ENCODE measurements at places on chromosomes 7 and 10.

GRCh38 chr7:101912716-101913110 is 95.3 kb downstream of the CUX1 start:
- no peak for DNase-seq

GRCh38 chr10:72340510-72341261 is 14.0 kb downstream of the DNAJB12 start:
- no peak for DNase-seq

- DNase-seq, result no peak
Observed at GRCh38 chr10:103703941-103704919, 151.1 kb downstream of the SH3PXD2A start.

GRCh38 chr7:12389089-12389700 is 14.5 kb downstream of the VWDE start:
- peak; percentile 69 for DNase-seq

GRCh38 chr10:121935702-121936101 is 7.9 kb upstream of the ATE1 start:
- DNase-seq, result no peak

GRCh38 chr10:74047871-74048270 is 50.0 kb downstream of the VCL start:
- DNase-seq, result peak; percentile 18

DNA sequence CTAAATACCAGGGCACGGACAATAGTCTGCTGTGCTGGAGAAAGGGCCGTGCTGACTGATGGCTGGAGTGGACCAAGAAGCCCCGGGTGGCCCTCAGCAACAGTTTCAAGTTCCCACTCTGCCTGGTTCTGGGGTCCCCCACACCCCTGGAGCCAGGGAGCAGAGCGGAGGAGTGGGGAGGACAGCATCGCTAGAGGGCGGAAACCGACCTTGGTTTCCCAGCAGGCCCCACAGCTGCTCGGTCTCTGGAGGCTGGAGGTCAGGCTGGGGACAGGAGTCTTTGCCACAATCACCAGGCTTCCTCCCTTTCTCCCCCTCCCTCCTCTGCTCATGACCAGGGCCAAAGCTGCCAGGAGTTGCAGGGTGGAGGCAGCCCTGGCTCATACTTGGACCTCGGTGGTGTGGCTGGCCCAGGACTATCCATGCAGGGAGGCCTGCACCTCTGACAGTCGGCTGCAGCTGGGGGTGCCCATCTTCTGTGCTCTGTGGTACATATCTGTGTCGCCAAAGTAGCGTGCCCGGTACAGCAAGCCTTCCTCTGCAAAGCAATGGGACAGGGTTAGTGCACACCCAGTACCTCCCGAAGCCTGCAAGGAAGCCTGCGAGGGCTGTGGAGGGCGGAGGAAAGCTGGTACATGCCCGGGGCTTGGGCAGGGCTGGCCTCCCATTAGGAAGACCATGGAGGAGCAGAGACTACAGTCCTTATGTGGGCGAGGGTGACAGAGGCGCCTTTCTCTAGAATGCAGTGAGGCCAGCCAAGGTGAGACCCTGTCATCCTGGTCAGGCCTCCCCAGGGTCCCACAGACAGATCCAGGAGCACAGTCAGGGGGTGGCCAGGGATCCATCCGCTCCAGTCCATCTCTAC is 19.1 kb downstream of the DNAJB12 start:
- DNase-seq, result no peak

GRCh38 chr7:1662101-1662500 is 8.0 kb upstream of the ELFN1 start:
- no peak for DNase-seq

DNA sequence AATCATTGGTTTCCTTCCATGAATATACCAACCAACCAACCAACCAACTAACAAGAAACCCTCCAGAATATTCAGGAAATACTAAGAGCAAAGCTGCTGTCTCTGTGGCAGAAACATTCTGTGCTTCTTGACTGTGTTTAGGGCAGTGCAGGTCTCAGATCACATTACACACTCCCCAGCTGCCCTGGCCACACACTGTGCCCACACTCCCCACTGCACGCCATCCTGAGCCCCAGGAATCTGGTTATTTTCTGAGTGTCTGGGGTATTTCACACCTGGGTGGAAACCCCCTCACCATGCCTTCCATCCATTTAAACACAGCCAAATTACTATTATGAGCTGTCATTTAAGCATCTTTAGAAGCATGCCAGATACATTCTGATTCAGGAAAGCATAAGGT is 183.7 kb upstream of the ANK3 start:
- no peak for DNase-seq

DNA sequence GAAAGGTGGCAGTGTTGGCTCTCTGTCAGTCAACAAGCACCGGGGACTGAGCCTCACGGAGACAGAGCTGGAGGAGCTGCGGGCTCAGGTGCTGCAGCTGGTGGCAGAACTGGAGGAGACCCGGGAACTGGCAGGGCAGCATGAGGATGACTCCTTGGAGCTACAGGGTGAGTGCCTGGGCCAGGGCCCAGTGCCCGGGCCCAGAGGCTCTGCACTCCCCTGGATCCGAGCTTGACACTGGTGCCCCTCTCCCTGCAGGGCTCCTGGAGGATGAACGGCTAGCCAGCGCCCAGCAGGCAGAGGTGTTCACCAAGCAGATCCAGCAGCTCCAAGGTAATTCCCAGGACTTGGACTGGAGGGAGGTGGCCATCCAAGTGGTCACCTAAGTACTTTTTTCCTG is 2.7 kb downstream of the CCDC136 start:
- no peak for DNase-seq

DNA sequence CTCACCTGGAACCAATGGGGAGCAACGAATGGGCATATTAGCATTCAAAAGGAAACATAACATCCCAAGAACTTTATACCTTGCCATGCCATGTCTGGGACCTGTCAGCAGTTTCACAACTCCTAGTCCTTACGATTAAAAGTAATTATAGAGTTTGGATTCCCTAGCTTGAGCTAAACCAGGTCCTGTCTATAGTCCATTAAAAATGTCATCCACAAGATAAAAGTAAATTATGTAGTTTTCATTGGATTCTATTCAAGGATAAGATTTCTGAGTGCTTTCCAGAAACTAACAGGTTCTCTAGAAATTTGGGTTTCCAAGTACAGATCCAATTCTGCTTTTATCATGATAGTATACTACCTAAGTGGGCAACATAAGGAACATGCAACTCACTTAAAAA is 163.6 kb upstream of the PTN start:
- DNase-seq, result no peak

GRCh38 chr10:110273474-110273873 is 31.2 kb downstream of the SMNDC1 start:
- DNase-seq, result no peak

DNA sequence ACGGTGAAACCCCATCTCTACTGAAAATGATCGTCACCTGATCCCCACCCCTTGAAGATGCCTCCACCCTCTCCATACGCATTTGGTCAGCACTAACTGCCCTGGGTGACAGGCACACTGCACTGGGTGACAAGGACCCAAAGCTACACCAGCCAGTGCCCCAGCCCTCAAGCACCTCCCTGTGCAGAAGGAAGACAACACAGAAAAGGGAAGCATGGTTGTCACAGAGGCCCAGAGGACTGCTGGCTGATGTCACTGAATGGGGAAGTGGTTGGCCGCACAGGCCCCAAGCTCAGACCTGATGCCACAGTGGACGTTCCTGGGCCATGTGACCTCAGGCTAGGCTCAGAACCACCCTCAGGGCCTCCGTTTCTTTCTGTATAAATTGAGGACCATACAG is 4.2 kb upstream of the PILRA start:
- DNase-seq, result no peak

GRCh38 chr7:80781146-80781545 is 137.7 kb downstream of the SEMA3C start:
- no peak for DNase-seq

GRCh38 chr10:70508912-70509756 is 30.6 kb downstream of the PALD1 start:
- no peak for DNase-seq

DNA sequence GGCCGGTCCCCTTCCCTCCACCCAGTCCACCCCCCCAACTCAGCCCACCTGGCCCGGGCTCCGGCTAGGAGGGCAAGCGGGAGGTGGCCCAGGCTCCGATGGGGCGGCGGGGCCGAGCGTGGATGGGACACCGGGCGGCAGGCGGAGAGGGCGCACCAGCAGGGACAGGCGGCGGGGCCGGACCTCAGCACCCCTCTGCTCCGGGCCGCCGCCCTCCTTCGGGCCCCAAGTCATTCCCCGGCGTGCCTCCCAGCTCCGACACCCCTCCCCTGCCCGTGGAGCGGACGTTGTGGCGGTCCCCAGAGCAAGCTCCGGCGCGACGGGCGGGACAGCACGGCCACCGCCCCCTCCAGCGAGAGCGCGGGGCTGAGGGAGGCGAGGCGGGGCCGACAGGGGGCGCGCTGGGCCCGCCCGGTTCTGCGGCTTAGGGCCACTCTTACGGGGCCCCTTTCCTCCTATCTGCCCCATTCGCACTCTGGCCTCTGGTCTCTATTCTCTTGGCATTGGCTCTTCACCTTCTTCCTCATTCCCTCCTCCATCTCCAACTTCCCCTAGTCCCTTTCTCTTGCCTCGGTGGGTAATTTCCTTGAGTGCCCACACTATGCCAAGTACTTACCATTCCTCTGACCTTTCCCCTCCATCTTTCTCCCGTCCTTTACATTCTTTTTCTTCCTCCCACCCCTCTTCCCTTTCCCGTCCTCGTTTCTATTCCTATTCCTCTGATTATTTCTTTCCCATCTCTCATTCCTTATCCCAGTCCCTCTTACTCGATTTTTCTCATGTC is 701 bp upstream of the GBX1 start:
- peak; percentile 12 for DNase-seq

DNA sequence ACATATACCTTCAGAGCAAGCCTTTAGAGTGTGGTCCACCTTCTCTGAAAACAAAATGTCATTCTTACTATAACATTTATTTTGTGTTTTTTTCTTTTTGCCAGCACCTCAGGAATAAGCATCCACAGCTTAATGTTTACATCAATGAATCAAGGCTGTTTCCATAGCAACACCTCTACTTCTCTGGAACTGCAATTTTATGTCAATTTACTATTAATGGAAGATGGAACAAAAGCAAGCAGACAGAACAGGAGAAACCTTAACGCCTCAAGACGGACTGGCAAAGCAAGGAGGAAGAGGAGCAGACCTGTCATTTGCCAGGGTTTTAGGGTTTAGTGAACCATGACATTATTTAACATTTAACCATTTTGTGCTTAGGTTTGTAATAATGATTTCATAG is 63.1 kb downstream of the PRR15 start:
- DNase-seq, result no peak

- DNase-seq, result no peak
Observed at GRCh38 chr7:99833289-99833877, 5.6 kb downstream of the CYP3A43 start.

DNA sequence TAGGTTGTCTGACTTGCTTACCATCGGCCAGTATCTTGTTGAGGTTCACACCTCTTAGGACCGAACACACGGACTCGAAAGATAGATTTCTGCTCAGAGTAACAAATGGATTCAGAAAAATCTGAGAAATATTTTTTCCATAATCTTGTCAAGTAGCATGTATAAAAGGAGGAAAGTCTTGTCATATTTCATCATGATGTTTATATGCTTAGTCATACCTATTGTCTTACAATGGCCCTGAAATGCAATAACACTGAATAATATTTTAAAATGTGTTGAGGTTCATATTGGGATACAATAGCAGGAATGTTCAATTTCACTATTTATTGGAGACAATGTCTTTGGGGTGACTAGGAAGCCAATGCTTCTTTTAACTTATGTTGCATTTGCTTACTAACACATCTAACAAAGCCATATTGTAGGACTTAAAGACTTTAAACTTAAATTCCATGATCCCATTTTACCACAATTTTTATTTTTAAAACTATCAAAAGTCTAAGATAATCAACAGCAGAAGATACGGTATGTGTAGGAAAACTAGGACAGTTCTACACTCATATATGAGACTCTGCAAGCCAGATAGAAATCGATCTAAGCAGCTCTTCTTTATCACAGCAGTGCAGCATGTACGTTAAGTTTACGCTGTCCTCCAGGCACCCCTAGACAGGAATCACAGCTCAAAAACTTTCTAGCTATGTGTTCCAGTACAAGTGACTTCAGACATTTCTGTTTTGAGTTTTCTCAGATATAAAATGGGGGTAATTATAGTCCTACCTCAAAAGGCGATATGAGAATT is 135.7 kb upstream of the CAV2 start:
- no peak for DNase-seq

DNA sequence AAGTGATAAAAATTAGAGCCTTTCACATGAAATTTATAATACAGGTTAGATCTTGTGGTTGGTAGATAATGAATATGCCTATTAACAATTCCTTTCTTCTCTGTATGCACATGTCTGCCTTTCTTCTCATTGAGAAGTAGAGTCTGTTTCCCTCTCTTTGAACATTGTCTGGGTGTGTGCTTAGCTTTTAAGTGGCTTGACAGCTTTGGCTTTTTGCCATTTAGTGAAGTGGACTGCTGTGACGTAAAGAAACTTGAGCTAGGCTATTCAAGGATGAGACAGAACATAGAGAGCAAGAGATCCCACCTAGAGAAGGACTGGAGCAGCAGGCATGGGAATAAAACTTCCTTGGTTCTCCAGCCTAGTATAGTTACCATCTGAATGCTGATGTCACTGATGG is 996.7 kb upstream of the CELF2 start:
- no peak for DNase-seq

- no peak for DNase-seq
Observed at GRCh38 chr10:35335133-35336083, 901 bp upstream of the CCNY start.

DNA sequence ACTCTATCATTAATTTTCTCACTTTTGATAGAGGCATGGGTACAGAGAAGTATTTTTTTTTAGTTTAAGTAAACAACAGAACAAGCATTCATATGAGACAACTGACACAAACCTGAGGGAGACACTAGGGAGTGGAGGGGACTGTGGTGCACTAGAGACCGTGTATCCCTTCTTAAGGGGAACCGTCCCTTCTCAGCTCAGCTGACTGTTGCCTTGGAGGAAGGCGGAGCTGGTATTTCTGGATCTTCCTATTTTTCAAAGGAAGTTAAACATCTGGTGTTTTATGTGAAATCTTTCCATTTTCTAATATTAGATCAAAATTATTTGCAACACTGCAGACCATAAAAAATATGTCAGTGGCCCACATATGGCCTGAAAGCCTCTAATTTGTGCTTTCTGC is 113.6 kb upstream of the MACROH2A2 start:
- no peak for DNase-seq
